ENCODE measurements at places on chromosomes 12 and 14. TPM values are rescaled to one million over a fixed set of nuclear protein-coding genes. Genes with fewer than 3 reads are reported as not detected.

- peak; percentile 93 for DNase-seq
- no peaks in the 10 kb centered on the region for H3K27me3 ChIP-seq
- H3K36me3 ChIP-seq, result no peaks in the 10 kb centered on the region
- H3K4me3 ChIP-seq, result no peak overlapping the region
These were observed 42.8 kb upstream of the CORO1C start for GRCh38 chr12:108773798-108774788.

DNA sequence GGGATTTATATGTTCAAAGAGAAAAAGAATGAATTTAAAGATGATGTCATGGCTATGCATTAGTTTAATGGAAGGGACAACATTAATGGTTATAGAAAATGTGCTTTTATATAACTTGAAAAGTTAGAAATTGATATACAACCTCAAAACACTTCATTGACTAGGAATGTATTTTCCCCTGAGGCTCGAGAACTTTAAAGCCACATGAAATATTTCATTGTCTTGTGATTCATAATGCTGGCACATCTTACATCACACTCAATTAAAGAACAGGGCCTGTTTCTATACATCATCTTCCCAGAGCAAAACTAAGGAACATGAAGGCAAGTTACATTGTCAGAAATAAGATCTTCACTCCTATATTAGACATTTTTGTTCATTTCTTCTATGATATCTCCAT is 35.2 kb upstream of the PAWR start:
- H3K4me1 ChIP-seq, result no peaks in the 10 kb centered on the region
- H3K4me3 ChIP-seq, result no peak overlapping the region
- DNase-seq, result peak; percentile 61
- no peaks in the 10 kb centered on the region for H3K36me3 ChIP-seq
- H3K27me3 ChIP-seq, result no peaks in the 10 kb centered on the region

CD9 gene
- total RNA-seq, result 11.6 TPM

DNA sequence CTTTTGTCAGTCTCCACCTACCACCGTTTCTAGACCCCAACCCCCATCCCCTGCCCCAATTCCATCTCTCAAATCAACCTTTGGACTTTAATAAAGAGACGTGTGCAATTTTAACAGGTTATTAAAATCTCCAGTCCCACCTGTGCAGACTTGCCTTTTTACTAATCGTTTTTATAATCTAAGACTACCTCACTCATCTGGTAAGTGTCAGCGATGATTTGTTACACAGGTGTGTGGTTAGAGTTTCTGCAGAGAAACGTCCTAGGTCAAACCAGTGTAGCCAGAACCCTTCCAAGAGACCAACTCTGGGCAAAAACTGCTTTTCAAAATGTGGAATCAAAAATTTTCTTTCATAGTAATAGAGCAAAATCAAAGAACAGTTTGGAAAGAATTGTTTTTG is 60.4 kb upstream of the PELI2 start:
- H3K27me3 ChIP-seq, result peaks cover 44% of the 10 kb centered on the region
- H3K4me1 ChIP-seq, result no peaks in the 10 kb centered on the region
- no peak overlapping the region for H3K27ac ChIP-seq
- H3K36me3 ChIP-seq, result no peaks in the 10 kb centered on the region
- DNase-seq, result no peak

ARG2 gene
- total RNA-seq, result 11.0 TPM

FBLN5 gene
- 0.88 TPM for total RNA-seq

- peak overlapping the region; percentile 88 for H3K27ac ChIP-seq
- no peaks in the 10 kb centered on the region for H3K27me3 ChIP-seq
- H3K4me1 ChIP-seq, result peaks cover 49% of the 10 kb centered on the region
- DNase-seq, result peak; percentile 63
- H3K4me3 ChIP-seq, result no peak overlapping the region
These were observed 393.1 kb upstream of the RGS6 start for GRCh38 chr14:71538938-71539649.

KRT83 gene
- total RNA-seq, result not detected

- no peak overlapping the region for H3K27ac ChIP-seq
- H3K27me3 ChIP-seq, result no peaks in the 10 kb centered on the region
- no peaks in the 10 kb centered on the region for H3K4me1 ChIP-seq
These were observed 285.1 kb upstream of the TMEM132C start for GRCh38 chr12:127981875-127982274.

DNA sequence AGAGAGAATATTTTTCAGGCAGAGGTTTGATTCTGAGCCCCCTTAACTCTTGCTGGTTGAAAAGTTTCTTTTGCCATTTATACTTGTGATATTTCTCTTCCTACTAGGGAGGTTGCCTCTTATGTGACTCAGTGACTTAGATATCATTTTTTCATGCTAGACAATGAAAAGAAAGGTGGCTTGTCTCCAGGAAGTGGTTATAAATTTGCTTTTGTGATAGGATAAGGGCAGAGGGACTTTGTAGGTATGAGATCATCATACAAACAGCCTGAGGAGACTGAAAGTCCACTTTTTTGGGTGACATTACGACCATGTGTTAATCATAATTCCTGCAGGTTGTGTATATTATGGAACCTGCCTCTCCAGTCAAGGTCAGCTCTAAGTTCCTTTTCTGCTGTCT is 35.8 kb downstream of the ACSM4 start:
- DNase-seq, result no peak
- H3K27ac ChIP-seq, result no peak overlapping the region
- H3K4me3 ChIP-seq, result no peak overlapping the region
- H3K36me3 ChIP-seq, result no peaks in the 10 kb centered on the region
- no peaks in the 10 kb centered on the region for H3K27me3 ChIP-seq
- H3K4me1 ChIP-seq, result no peaks in the 10 kb centered on the region

DNA sequence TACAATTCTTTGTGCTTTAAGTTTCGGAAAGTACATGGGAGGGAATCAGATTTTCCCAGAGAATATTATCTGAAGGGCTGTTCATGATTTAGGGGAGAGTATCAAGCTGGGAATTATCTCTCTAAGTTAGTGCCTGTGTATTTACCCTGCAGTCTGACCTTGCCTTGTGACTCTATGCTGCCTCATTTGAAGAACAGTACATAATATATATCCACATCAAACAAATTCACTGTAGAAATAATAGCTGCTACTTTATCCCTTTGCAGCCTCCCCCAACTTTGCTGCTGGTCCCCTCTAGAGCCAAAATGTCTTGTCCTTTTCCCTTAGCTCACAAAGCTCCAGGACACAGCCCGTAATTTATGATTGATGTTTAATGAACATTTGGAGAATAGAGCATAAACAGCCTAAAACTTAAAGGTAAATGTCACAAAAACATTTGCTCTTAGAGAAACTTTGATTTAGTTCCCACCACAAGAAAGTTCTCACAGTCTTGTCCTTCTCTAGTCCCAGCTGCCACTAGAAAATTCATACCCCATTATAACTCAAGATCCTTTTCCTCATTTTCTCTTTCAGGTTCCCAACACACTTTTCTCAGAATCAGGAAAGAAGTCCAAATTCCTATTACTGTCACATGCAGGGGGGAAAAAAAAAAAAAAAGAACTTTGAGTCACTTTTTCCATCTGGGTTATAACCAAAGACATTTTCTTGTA is 1009.6 kb downstream of the FLRT2 start:
- no peak overlapping the region for H3K4me3 ChIP-seq
- no peak for DNase-seq
- H3K4me1 ChIP-seq, result no peaks in the 10 kb centered on the region
- no peaks in the 10 kb centered on the region for H3K36me3 ChIP-seq
- no peaks in the 10 kb centered on the region for H3K27me3 ChIP-seq

GRCh38 chr14:104037903-104038302 is 47.6 kb upstream of the ASPG start:
- no peaks in the 10 kb centered on the region for H3K27me3 ChIP-seq
- DNase-seq, result no peak
- H3K4me1 ChIP-seq, result no peaks in the 10 kb centered on the region
- H3K36me3 ChIP-seq, result no peaks in the 10 kb centered on the region

STXBP6 gene
- total RNA-seq, result 6.4 TPM

DNA sequence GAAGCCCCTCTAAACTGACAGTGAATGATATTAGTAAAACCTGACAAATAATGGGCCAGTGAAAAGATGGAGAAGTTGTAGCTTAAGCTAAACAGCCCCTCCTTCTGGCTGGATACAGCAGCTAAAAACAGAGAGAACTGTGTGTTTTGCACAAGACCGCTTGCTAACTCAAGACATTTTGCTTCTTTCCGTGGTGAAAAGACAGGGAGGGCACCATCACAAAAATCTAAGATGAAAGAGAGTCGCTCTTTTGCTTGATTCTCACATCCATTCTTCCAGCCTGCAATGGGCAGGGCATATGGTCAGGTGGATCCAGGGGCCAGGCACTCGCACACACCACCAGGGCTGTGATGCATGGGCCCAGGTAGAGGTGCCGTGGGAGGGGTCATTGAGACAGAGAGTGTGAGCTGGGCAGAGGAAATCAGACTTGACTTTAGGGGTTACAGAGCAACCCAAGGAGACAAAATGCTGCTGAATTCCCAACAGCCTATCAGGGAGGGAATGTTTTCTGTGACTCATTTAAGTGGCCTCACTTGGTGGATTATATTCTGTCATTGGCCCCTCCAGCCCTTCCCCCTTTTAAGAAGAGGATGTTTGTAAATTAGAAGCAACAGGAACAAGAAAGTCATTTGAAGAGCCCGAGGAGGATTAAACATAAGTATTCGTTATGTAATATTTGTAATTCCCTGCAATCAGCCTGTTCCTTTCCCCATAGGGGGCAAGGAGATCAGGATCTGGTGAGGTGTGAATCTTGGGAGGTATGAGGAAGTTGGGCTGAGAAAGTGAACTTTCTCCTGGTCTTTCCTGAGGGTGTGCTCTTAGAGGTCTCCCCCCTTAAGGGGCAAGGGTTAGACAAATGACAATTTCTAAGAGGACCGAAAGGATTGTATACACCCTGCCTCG is 12.3 kb downstream of the EMP1 start:
- no peaks in the 10 kb centered on the region for H3K36me3 ChIP-seq
- no peaks in the 10 kb centered on the region for H3K27me3 ChIP-seq
- peak; percentile 65 for DNase-seq
- no peak overlapping the region for H3K4me3 ChIP-seq
- H3K4me1 ChIP-seq, result no peaks in the 10 kb centered on the region

GRCh38 chr12:102376181-102376747 is 104.1 kb downstream of the IGF1 start:
- no peaks in the 10 kb centered on the region for H3K27me3 ChIP-seq
- H3K27ac ChIP-seq, result no peak overlapping the region
- H3K4me1 ChIP-seq, result no peaks in the 10 kb centered on the region
- no peak overlapping the region for H3K4me3 ChIP-seq

ADAM21 gene
- total RNA-seq, result 0.07 TPM

DNA sequence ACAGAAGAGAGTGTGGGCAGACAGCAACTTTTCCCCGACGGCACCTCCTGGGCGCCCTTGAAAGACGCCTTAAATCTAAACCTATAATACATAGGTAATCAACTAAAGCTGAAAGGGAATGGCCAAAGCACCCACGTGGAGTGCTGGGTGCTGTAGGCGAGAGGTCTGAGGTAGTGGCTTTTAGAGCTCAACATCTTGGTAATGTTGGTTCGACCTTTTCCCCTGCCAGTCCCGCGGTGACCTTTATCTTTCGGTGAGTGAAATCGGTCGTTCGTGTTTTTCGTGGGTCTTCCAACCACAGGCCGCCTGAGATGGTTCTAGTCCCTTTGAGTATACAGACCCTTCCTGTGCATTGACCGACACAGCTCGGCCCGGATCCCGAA is 9.1 kb downstream of the OR6S1 start:
- H3K4me1 ChIP-seq, result no peaks in the 10 kb centered on the region
- DNase-seq, result no peak
- peak overlapping the region; percentile 43 for H3K4me3 ChIP-seq
- peaks cover 46% of the 10 kb centered on the region for H3K27me3 ChIP-seq
- no peaks in the 10 kb centered on the region for H3K36me3 ChIP-seq
- no peak overlapping the region for H3K27ac ChIP-seq

- no peaks in the 10 kb centered on the region for H3K36me3 ChIP-seq
- H3K27ac ChIP-seq, result no peak overlapping the region
- H3K27me3 ChIP-seq, result no peaks in the 10 kb centered on the region
- DNase-seq, result no peak
These were observed 84.5 kb downstream of the MDGA2 start for GRCh38 chr14:47590767-47591495.

OTUB2 gene
- 4.1 TPM for total RNA-seq

XPOT gene
- 32.1 TPM for total RNA-seq

GALNT6 gene
- 8.0 TPM for total RNA-seq

DNA sequence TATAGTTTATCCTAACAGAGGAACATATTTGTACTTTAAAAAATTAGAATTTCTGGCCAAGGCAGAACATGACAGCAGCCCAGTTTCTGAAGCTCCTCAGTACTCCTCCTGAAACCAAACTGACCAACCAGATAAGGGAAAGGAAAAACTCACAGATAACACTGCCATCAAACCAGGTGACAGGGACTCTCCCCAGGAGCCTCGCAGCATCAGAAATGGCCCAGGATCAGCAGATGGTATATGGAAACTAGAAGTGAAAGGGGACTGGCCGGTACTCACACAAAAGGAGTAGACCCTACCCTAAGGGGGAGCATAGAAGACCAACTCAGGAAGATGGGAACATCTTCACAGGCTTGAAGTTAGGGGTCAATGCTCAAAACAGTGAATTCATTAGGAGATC is 22.0 kb downstream of the GALC start:
- no peaks in the 10 kb centered on the region for H3K4me1 ChIP-seq
- H3K27me3 ChIP-seq, result no peaks in the 10 kb centered on the region
- DNase-seq, result no peak
- no peak overlapping the region for H3K27ac ChIP-seq
- no peak overlapping the region for H3K4me3 ChIP-seq

GRCh38 chr14:71354142-71354541 is 446.9 kb downstream of the PCNX1 start:
- peaks cover 19% of the 10 kb centered on the region for H3K4me1 ChIP-seq
- H3K4me3 ChIP-seq, result no peak overlapping the region

- no peak overlapping the region for H3K4me3 ChIP-seq
- H3K27me3 ChIP-seq, result no peaks in the 10 kb centered on the region
- peaks cover 21% of the 10 kb centered on the region for H3K4me1 ChIP-seq
These were observed 43.7 kb downstream of the DUSP16 start for GRCh38 chr12:12518919-12519318.
